Pancreas (tissue), 10 donors: ENCODE measurements at places on chromosomes 5 and 9. TPM values are rescaled to one million over a fixed set of nuclear protein-coding genes. Genes with fewer than 3 reads are reported as not detected.

Gene SPINK4
- polyA plus RNA-seq: 9.2 TPM

Gene PPP6C
- 18.7 TPM for polyA plus RNA-seq

Gene OR1J2
- 0.12 TPM for polyA plus RNA-seq

Gene SLC27A4
- 18.6 TPM for polyA plus RNA-seq

Gene FGF1
- 0.42 TPM for polyA plus RNA-seq

Gene RASGRF2
- 1.1 TPM for polyA plus RNA-seq

Gene CARTPT
- 0.82 TPM for polyA plus RNA-seq

Gene TIGD6
- polyA plus RNA-seq: 2.3 TPM

Gene IL9
- not detected for polyA plus RNA-seq

Gene STKLD1
- 1.8 TPM for polyA plus RNA-seq

Gene ANKRD31
- 0.08 TPM for polyA plus RNA-seq

Gene HCN1
- 0.08 TPM for polyA plus RNA-seq

Gene C5orf52
- not detected for polyA plus RNA-seq

Gene S100Z
- polyA plus RNA-seq: 0.68 TPM

Gene ORM2
- polyA plus RNA-seq: 0.34 TPM

Gene SIT1
- 0.45 TPM for polyA plus RNA-seq

Gene CORO2A
- polyA plus RNA-seq: 0.23 TPM

Gene CDC20B
- polyA plus RNA-seq: not detected

Gene LURAP1L
- 10.9 TPM for polyA plus RNA-seq

Gene PGM5
- 2.4 TPM for polyA plus RNA-seq

Gene ZNF622
- polyA plus RNA-seq: 19.3 TPM

Gene IGFBPL1
- 2.2 TPM for polyA plus RNA-seq

Gene SH3RF2
- 22.4 TPM for polyA plus RNA-seq

Gene CDH9
- polyA plus RNA-seq: not detected

Gene UAP1L1
- 10.5 TPM for polyA plus RNA-seq

Gene DAPK1
- 31.8 TPM for polyA plus RNA-seq

Gene CDKN2B-AS1
- 0.92 TPM for polyA plus RNA-seq

Gene PTGDS
- polyA plus RNA-seq: 35.0 TPM

Gene F2R
- polyA plus RNA-seq: 0.38 TPM

Gene TTC23L
- polyA plus RNA-seq: 0.04 TPM

Gene GLRA1
- polyA plus RNA-seq: 0.08 TPM

Gene GARNL3
- polyA plus RNA-seq: 7.1 TPM

Gene SARDH
- 18.5 TPM for polyA plus RNA-seq

Gene NRG2
- polyA plus RNA-seq: 1.2 TPM

Gene SPATA31A3
- not detected for polyA plus RNA-seq

Gene ZNF618
- 6.4 TPM for polyA plus RNA-seq

Gene NDUFAF2
- polyA plus RNA-seq: 28.6 TPM

Gene PPP3R2
- not detected for polyA plus RNA-seq

Gene DBN1
- 29.2 TPM for polyA plus RNA-seq

Gene GRM6
- polyA plus RNA-seq: not detected

Gene RNF224
- polyA plus RNA-seq: 0.61 TPM

Gene CDHR2
- polyA plus RNA-seq: 0.89 TPM

Gene DAB2IP
- polyA plus RNA-seq: 14.7 TPM

Gene FANCG
- 26.3 TPM for polyA plus RNA-seq

Gene CCL28
- polyA plus RNA-seq: 6.5 TPM

Gene FOXI1
- 0.49 TPM for polyA plus RNA-seq

Gene TYRP1
- polyA plus RNA-seq: not detected

Gene BTNL3
- polyA plus RNA-seq: not detected

Gene ACSL6
- 0.99 TPM for polyA plus RNA-seq

Gene CCNJL
- 0.16 TPM for polyA plus RNA-seq

Gene FRMD3
- polyA plus RNA-seq: 1.5 TPM

Gene SHOC1
- not detected for polyA plus RNA-seq

Gene LHX6
- polyA plus RNA-seq: 1.7 TPM

Gene DMRT2
- 0.07 TPM for polyA plus RNA-seq

Gene MAN1B1
- 83.6 TPM for polyA plus RNA-seq

Gene BSPRY
- 19.7 TPM for polyA plus RNA-seq

Gene BARHL1
- 0.27 TPM for polyA plus RNA-seq

Gene CCDC192
- polyA plus RNA-seq: not detected

Gene PDGFRB
- 11.5 TPM for polyA plus RNA-seq
